ENCODE measurements at places on chromosomes 16 and 17.

- DNase-seq = no peak
Observed at GRCh38 chr17:64750891-64751677, 89.0 kb upstream of the SMURF2 start.

- no peak for DNase-seq
Observed at GRCh38 chr16:79305074-79305473, 295.5 kb downstream of the MAF start.

DNA sequence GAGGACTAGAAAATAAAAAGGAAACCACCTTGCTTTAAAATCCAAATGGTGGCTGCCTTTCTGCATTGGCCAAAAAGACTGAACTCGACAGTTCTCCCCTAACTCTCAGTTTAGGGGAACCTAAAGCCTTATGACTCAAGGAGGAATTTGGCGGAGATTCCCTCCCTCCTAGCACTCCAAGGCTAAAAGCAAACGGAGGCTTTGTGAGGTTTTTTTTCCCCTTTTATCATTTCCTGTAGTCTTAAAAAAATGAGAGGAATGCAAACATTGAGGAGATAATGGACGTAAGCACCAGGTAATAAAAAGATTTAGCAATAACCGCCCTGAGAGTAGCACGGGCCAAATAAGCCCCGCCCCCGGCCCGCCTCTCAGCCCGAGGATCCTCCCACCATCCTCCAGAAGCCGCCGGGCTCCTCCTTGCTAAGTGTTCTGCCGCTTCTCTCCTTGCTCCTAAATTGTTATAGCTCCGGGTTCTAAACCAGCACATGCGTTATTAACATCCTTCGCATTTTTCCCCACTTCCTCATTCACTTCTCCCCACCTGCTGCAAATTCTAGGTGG lies 5.8 kb upstream of the KIFC3 start:
- peak; percentile 82 for DNase-seq

DNA sequence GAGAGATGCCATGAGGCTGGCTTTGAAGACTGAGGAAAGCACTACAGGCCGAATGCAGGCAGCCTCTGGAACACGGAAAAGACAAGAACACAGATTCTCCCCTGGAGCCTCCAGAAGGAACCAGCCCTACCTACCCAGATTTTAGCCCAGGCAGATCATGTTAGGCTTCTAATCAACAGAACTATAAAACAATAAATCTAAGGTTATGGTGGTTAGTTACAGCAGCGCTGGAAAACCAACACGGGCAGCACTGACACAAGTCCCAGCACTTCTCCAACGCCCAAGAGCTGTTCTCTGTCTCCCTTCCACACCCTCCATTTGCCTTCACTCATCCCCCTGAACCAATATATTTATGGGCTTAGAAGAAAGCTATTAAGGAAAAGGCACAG lies 7.5 kb downstream of the ANKRD11 start:
- no peak for DNase-seq

DNA sequence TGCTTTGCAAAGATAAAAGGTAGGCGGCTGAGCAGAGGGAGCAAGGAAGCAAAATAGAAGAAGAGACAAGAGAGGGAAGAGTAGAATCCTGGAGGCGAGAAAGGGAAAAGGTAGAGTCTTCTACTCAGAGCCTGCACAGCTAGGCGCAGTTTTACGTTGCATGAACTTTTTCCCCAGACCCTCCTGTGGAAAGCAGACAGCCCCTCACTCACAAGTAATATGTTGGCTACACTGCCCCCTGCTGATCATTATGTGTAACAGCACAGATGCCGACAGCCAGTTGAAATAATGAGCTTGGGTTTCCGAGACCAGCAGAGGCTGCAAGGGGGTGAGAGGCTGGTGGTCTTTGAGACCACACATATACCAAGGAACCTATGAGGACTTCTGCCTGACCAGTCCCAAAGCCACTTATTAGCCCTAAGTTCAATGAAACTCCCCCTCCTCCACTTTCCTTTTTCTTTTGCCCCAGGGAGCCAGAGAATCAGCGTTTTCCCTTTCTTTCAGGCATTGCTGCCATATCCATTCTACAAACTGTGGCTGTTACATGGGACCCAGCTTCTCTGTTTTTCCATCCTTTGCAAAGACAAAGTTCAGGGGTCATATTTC lies 22.5 kb upstream of the CMTR2 start:
- DNase-seq = no peak

DNA sequence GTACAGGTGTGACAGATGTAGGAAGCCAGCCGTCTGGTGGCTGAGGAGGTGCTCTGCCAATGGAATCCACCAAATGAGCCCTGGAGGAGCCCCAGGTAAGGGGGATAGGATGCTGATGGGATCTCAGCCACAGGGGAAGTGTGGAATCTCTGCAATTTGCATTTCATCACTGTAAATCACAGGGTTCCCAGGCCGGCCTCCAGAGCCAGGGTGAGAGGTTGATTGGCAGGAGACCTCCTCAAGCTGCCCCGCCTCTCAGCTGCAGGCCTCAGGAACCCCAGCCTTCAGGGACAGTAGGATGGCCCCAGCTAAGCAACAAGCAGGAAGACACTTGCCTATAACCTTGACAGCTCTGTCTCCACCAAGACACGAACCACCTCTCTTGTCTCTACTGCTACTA lies 39.4 kb downstream of the RTN4RL1 start:
- DNase-seq = no peak

GRCh38 chr16:63742150-63742549 lies 1379.7 kb downstream of the CDH11 start:
- DNase-seq = no peak

DNA sequence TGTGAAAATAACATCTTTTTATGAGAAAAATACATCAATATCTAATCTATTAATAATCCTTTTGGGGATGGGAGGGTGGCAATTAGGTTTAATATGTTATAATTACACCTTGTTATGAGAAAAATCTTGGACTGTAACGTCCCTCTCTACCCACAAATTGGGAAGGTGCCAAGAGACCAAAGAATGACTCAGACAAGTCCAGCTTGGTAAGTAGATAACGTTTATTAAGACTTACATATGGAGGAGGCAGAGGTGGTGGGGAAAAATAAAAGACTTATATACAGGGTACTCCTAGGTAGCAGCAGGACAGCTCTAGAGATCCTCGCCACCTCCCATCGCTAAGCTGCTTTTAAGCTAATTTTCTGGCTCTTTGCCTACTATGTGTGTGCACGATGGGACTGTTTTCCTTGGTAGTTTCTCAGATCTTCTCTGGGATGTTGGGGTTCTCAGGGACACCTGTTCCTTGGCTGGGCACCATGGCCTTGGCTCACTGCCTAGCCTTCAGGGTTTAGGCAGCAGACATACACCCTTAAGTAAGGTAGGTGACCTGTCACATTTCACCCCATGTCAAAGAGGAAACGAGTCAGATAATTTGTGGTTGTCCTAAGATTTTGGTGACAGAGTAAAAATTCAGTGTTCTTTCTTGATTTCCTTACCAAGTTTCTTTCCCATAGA lies 31.5 kb downstream of the RBL2 start:
- DNase-seq = peak; percentile 76

DNA sequence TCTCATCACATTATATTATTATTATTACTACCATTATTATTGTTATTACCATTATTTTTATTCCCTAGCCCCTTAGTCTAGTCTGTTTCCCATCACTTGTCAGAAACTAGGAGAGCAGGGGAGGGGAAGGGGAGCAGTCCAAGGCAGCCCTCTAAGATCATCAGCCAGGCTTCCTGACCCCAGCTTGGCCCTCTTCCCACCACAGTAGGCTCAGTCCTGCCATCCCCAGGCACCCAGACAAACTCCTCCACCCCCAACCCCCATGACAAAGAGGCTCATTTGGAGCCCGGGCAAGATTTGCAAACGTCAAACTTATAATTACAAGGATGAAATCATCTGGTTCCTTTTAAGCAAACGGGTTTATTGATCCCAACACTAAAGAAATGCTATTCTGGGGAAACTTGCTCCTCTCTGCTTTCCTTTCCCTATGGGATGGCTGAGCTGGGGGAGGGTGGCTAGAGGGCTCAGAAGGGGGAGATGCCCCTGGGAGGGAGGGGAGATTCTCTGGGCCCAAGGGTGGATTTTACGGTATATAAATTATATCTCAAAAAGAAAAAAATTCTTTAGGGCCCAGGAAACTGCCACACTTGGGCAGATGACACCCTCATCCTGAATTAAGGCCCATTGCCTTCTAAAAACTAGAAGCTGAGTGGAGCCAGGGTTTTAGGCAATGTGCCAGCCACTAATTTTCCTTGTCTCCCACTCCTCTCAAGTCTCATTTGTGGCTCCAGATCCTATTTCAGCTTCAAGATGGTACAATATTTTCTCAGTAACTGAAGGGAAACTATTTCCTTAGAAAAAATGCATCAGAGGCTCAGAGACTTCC lies 4.4 kb upstream of the CBFB start:
- DNase-seq = no peak

- DNase-seq = no peak
Observed at GRCh38 chr16:57798267-57798810, 4.0 kb downstream of the KIFC3 start.

DNA sequence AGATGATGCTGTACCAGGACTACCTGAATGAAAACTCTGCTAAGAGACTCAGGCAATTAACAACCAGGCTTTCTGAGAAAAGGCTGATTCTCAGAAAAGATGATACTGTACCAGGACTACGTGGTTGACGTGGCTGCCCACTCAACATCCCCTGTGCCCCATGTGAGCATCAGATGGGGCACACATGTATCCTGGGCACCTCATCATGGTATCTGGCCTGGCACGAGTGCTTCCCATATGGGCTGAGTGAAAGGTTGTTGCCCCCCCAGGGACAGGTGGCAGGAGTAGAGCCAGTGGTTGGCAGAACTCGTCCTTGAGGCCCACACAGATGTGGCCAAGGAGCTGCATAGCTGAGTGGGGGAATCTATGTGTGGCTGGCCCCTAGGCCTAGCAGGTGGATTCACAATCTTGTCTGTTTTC lies 3.5 kb upstream of the CES4A start:
- DNase-seq = no peak

DNA sequence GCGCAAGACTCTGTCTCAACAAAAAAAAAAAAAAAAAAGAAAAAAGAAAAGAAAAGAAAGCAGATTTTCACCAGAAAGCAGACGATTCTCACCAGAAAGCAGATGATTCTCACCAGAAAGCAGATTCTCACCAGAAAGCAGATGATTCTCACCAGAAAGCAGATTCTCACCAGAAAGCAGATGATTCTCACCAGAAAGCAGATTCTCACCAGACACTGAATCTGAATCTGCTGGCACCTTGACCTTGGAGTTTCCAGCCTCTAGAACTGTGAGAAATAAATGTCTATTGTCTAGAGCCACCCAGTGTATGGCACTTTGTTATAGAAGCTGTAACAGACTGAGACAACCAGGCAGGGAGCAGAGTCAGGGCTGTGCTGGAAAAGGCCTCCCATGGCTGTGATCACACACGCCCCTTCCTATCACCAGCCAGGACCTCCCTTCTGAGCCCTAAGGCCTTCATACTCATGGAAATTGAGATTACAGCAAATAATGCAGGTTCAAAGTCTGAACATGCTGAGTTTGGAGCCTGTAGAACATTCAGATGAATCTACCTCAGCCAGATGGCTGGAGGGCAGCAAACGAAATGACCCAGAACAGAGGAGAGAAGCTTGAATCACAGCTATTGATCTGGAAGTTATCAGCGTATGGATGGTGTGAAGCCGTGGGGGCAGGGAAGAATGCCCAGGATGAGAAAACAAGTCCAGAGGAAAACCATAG lies 309.3 kb downstream of the SLC39A11 start:
- DNase-seq = no peak

DNA sequence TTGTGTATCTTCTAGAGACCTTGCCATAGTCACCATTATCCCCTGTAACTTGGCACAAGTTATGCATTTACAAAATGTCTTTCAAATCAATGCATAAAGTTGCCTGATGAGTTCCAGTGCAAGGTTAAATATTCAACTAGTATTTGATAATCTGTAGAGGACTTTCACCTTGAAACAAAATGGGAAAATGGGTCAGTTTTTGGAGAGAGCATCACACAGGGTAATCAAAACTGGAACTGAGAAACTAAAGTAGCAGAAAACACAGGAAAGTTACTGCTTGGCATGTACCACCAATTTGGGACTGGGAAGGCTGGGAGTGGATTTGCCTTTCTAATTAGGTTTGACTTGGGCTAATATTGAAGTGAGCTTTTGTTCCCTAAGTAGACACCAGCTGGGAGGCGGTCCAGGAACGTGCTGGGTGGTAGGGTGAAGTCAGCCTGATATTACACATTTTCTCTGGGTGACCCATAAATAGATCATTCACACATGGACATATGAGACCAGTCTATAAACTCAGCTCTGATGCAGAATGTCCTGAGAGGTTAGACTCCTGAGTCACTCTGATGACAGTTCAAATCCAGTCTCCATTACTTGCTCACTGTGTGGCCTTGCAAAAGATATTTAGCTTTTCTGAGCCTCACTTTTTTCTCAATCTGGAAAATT lies 152.3 kb downstream of the PCTP start:
- DNase-seq = no peak

- DNase-seq = peak; percentile 32
Observed at GRCh38 chr17:4566785-4567184, 6.4 kb upstream of the GGT6 start.

- peak; percentile 31 for DNase-seq
Observed at GRCh38 chr17:80991645-80992076, at the start of gene CHMP6. CHMP6 (plus strand) TSS chr17:80991841; CDS start chr17:80991919, 78 bp downstream.

DNA sequence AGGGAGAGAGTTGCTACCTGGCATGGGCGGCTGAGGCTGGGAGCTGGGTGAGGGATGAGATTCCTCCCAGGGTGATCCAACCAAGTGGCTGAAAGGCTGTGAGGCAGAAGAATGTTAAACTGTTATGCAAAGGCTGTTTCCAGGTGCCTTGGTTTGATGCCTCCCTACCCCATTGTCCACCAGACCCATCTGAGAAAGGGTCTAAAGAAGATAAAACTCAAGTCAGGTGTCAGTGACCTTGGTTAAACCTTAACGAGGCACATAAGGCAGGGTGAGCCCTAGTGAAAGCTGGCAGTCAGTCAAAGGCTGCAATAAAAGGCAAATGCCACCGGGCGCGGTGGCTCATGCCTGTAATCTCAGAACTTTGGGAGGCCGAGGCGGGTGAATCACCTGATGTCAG lies 23.8 kb downstream of the LDHD start:
- DNase-seq = no peak

- no peak for DNase-seq
Observed at GRCh38 chr16:53132406-53132805, 77.6 kb downstream of the CHD9 start.

DNA sequence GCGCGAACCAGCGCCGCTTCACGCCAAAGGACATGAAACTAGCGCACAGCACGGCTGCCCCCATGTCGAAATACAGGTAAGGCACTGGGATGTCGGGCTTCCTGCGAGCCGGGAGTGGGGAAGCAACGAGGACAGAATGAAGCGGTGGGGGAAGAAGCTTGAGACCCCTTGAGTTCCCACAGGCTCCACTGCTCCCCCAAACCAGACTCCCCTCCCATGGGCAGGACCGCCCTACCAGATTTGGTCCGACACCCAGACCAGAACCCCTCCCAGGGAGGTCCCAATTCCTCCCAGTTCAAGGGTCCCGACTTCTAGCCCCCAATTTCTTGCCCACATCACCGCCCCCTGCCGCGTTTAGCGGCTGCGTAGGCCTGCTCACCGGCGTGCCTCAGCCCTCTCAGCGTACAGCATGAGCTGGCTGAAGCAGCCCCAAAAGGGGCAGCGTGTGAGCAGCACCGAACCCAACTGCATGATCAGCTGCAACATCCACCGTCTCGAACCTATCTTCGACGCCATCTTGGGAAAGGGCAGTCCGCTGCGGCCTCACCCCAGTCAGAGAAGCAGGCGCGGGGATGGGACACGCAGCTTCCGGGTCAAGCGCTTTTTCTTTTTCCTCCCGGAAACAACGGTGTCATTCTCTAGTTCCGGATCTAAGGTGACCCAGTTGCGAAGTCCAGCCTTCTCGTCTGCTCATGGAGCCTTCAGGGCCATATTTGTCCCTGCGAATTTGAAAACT lies at the start of gene TMEM101:
TMEM101 (minus strand) TSS at position 527 of the 736 bp plus-strand sequence; CDS start at position 516, 11 bp downstream.
- DNase-seq = peak; percentile 89

GRCh38 chr17:21039839-21040575 lies 2.8 kb downstream of the USP22 start:
- DNase-seq = no peak

Measured in brain microvascular endothelial cell (primary cell).